IMR-90 (cell line): ENCODE measurements at places on chromosomes 4 and X. TPM values are rescaled to one million over a fixed set of nuclear protein-coding genes. Genes with fewer than 3 reads are reported as not detected.
A peak's percentile ranks its signal among the peaks of the same experiment; 100 is the strongest.

The IL21 gene
- total RNA-seq: not detected in 2 replicates

The ZNF275 gene
- 6.6 and 8.3 TPM in 2 replicates for total RNA-seq

The THOC2 gene
- total RNA-seq: 58.8 and 93.9 TPM in 2 replicates

The PLAC8 gene
- not detected in 2 replicates for total RNA-seq

GRCh38 chr4:159487284-159487747, 384.4 kb downstream of the RAPGEF2 start:
- peak; percentile 74 for DNase-seq

- DNase-seq: no peak
Observed at GRCh38 chrX:41317477-41318208, 16.3 kb upstream of the DDX3X start.

DNA sequence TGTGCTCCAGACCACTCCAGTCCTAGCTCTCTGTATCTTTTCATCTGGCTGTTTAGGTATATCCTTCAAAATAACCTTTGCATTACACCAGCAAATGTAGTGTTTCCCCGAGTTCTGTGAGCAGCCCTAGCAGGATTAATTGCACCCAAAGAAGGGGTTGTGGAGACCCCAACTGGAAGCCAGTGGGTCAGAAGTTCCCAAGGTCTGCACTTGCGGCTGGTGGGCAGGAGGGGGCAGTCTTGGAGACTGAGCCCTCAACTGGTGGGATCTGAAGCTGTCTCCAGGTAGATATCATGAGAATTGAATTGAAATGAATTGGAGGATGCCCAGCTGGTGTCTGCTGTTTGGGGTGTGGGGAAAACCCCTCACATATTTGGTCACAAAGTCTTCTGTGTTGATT, 1485.3 kb upstream of the TENM3 start:
- no peak for DNase-seq

DNA sequence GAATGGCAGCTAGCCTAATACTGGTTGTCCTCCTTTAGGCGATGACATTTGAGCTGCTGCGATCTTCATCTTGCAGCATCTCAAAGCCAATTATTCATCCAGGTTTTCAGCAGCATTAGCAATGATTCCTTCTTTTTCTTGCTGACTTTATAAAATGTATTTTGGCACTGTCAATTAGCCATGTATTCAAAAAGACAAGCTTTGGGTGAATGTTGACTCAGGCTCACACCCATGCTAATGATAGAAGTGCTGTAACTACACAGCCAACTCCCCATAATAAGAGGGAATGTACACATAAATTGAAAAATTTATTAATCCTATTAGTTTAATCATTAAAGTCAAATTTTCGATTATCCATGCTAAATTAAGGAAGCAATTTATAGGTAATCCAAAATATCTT, 24.3 kb upstream of the NPNT start:
- DNase-seq: no peak

- DNase-seq: no peak
Observed at GRCh38 chr4:163137581-163137980, 29.1 kb downstream of the NAF1 start.

DNA sequence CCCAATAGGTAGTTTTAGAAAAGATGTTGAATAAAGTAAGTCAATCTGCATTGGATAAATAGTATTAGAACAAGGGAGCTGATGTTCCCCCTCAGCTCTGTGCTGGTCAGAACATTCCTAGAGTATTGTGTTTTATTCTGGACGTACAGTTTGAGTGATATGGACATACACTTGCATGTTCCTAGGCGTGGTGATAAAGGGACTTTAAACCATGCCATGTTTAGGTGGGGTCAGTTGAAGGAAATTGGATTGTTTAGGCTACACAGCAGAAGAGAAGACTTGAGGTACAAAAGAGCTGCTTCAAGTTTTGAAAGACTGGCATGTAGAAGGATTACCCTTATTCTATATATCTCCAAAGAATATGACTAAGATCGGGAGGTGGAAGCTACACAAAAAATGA, 21.6 kb downstream of the GK start:
- no peak for DNase-seq
